ENCODE measurements at places on chromosomes 7 and 10. TPM values are rescaled to one million over a fixed set of nuclear protein-coding genes. Genes with fewer than 3 reads are reported as not detected.

Gene HTR5A
- total RNA-seq: not detected

Gene ECHDC3
- total RNA-seq: 8.4 TPM

Gene OR2A1
- not detected for total RNA-seq

Gene CDC14C
- 0.05 TPM for total RNA-seq

Gene SEMA3D
- total RNA-seq: 0.03 TPM

Gene CAV2
- total RNA-seq: 178 TPM

Gene HTRA1
- 51.9 TPM for total RNA-seq

Gene BHLHA15
- total RNA-seq: 0.33 TPM

Gene VIPR2
- 0.03 TPM for total RNA-seq

Measured in A549 treated with GW870086 at 1 μM for 4 hours (cell line).